ENCODE measurements at places on chromosomes 5 and 9.

DNA sequence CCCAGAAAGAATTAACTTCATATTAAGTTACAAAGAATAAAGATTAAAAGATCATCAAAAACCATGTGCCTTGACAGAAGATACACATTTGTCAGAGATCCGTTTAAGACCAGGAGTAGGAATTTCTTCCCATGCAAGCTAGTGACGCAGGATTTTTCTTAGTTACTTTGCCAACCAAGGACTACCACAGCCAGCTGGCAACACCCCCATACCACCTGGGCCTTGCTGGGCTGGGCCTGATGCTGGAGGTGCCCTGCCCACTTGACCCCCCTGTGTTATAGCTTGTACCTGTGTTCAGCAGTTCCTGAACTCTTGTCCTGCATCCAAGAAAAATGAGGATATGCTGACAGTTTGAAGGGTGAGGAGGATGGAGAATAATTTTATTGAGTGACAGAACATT is 290.9 kb upstream of the SMC2 start:
- DNase-seq = no peak

DNA sequence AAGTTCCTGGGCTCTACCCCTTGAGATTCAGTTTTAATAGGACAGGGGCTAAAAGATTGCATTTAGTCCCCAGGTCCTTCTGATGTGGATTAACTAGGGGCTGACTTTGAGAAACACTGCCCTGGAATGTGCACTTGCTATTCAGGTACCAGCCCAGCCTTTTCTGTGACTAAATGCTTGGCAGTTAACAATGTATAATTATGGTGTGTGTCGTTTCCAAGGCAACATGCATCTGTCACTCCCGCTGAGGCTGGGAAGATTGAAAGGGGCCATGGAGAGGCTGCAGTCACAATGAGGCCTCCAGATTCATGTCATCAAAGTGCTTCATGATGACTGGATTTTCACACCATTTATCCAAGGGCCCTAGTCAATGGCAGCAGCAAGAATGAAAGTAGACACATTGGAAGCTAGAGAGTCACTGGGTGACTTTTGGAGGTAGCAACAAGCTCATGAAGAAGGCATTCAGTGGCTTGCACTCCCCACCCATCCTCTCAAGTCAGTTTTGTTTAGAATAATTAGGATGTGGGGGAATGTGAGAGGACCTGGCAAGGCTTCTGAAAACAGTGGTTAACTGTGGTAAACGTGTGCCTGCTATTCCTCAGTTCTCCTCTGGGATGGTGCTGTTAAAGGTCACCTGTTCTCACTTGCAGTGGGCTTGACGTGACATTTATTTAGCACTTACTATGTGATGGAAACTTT is 28.3 kb downstream of the RAI14 start:
- DNase-seq = no peak

GRCh38 chr5:123795688-123796087 is 283.7 kb downstream of the CSNK1G3 start:
- DNase-seq = no peak

DNA sequence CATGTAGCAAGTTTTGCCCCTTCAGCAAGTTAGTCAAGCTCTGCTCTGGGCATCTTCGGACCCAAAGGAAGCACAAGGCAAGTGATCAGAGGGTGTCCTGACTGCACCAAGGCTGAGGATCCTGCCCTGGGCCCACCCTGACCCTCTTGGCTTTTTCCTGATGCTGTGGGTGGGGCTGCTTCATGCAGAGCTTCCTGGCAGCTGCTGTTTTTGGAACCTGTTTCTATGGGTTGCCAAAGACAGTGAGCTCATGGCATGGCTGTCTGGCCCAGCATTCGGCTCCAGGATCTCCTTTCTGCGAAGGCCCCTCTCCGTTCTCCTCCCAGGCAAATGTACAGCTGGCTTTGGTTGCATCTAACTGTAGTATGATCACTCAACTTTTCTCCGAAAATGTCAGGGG is 497.9 kb downstream of the ARHGEF28 start:
- no peak for DNase-seq

- DNase-seq = no peak
Measured at GRCh38 chr5:168261227-168261571, 30.2 kb upstream of the WWC1 start.

GRCh38 chr5:159146839-159147238 is 47.1 kb upstream of the EBF1 start:
- DNase-seq = no peak

- DNase-seq = no peak
Measured at GRCh38 chr5:152269533-152269932, 135.5 kb downstream of the NMUR2 start.

DNA sequence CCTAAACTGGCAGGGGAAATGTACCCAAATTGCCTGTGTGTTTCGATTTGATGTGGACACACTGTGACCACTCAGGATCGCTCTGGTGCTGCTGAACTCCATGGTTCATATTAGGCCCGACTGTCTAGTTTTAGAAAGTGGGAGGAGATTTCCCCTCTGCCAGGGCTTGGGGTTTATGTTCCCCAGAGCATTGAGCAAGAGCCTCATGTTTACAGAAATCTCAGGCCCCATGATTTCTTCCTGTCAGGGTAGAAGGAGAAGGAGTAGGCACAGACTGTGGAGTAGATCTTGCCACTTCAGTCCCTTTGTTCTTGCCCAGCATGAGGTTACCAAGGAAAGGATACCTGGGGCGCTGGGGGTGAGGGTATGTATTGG is 40.8 kb upstream of the GLRX start:
- DNase-seq = no peak

DNA sequence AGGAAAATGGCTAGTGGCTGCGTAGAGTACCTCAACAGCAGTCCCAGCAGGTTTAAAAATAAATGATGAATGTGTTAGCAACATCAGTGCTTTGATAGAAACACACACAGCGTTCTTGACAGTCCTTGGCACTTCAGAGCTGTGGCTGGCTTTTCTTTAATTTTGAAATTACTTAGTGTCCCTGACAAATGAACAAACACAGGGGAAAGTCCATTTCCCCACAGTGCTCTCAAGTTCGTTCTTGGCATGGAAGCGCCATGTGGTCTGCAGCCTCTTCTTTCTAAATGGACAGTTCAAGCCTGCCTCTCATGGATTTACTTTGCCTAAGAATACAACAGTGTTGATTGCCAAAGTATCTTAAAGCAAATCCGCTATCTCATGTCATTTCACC is 102.2 kb downstream of the ADAMTS12 start:
- no peak for DNase-seq

DNA sequence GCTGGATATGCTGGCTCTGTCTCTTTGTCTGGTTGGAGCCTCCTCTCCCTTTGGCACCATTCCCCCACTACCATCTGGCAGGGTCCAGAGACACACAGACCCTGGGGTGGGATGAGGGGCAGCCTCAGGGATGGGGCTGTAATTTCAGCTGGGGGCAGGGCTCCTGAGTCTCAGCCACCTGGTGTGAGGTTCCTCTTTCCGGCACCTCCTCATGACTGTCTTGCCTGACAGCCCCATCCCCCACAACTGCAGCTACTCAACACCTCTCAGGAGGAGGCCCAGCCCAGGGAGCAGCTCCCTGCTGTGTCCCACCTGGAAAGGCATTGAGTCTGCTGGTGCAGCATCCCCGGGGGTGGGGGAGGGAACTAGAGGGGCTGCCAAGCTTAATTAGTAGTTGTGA is 11.7 kb upstream of the RPS14 start:
- DNase-seq = no peak

DNA sequence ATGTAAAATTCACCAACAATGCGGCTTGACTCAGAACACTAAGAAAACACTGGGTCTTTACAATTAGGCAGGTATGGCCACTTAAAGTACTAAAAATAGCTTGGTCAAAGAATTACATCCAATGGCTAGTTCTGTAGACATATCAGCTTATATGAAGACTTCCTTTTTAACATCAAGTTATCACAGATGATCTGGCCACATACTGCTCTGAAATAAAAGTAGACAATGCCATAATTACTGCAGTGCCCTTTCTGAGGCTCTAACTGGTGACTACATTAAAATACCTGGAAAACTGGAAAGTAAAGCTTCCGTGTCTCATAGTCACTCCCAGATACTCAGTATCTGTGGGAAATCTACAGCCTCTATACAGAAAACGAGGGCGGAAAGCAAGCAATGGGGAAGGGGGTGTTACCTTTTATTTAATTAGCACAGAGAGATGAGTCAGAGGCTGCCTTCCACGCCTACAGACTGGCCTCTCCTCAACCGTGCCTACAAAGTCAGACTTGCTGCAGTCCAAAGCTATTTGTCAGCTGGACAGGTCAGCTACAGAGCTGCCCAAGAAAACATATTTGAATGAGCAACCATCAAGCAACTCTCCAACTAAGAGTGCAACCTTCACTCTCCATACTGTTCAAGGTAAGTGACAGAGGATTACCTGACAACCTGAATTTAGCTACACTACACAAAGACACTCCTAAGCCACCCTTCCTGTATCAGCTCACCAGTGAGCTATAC is 8.7 kb downstream of the SERINC5 start:
- DNase-seq = no peak

Data from naive thymus-derived CD4-positive, alpha-beta T cell (primary cell).